ENCODE measurements at places on chromosomes 12 and 14.

- DNase-seq, result peak; percentile 64
These were observed 643 bp downstream of the ZFC3H1 start for GRCh38 chr12:71662849-71663560.

- DNase-seq, result peak; percentile 23
These were observed 16.1 kb upstream of the MFAP5 start for GRCh38 chr12:8678661-8679111.

DNA sequence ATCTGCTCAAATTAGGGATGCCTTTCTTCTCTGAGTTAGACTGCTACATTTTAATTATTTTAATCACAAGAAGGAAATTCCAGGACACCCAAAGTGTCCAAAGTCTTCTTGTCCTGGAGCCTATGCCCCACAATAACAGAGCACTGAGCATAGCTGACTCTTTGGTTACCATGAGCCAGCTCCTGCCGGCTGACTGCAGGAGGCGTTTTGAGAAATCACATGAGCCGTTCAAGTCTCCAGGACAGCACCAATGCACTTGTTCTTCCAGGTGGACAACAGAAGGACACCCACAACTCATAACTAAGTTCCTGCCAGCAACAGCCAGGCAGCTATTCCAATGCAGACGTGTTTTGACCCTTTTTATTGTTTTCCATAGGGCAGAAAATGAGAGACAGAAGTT, 46.0 kb upstream of the SRSF5 start:
- DNase-seq, result no peak

- DNase-seq, result no peak
These were observed 197.0 kb downstream of the ERC1 start for GRCh38 chr12:1188016-1188415.

- DNase-seq, result no peak
These were observed 1.6 kb downstream of the PYM1 start for GRCh38 chr12:55925870-55926737.

GRCh38 chr14:59116984-59117415, 71.5 kb upstream of the DAAM1 start:
- peak; percentile 94 for DNase-seq

GRCh38 chr14:96393071-96393691, 1.3 kb downstream of the AK7 start:
- DNase-seq, result no peak

- DNase-seq, result no peak
These were observed 27.1 kb upstream of the TCP11L2 start for GRCh38 chr12:106275458-106275857.

DNA sequence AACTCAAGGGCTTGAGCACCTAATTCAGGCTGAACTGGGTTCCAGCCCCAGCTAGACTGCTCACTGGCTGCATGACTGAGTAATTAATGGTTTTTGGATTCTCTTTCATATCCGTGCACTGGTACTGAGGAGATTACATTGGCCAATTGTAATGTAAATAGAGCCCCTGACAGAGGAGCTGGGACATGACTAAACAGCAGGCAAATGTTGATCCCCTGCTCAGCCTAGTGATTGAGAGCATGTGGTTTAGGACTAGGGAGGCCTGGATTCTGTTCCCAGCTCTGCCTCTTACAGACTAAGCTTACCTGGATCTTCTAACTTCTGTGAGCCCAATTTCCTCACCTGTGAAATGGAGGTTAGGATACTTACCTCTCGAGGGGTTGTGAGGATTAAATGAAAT, 204.3 kb downstream of the ESR2 start:
- no peak for DNase-seq

- peak; percentile 56 for DNase-seq
These were observed 1.1 kb downstream of the CARMIL3 start for GRCh38 chr14:24052656-24053547.

DNA sequence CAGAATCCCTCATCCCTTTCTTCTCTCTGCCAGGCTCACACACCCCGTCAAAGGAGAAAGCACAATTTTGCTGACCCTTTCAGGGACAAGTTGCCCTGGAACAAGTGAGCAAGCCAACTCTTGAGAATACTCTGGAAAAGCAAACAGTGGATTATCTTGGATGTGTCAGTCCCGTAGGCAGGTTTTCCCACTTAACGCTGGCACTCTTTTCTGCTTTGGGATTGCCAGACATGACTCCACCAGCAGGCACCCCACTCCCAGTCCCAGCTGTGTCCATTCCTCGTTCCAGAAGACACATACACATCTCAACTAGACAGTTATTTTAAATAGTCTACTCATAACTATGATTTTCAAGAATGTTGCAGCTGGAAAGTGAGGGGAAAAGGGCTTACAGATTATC, 145.5 kb upstream of the CDKN3 start:
- no peak for DNase-seq
